ENCODE measurements at places on chromosomes 16 and 17.
A peak's percentile ranks its signal among the peaks of the same experiment; 100 is the strongest.

DNA sequence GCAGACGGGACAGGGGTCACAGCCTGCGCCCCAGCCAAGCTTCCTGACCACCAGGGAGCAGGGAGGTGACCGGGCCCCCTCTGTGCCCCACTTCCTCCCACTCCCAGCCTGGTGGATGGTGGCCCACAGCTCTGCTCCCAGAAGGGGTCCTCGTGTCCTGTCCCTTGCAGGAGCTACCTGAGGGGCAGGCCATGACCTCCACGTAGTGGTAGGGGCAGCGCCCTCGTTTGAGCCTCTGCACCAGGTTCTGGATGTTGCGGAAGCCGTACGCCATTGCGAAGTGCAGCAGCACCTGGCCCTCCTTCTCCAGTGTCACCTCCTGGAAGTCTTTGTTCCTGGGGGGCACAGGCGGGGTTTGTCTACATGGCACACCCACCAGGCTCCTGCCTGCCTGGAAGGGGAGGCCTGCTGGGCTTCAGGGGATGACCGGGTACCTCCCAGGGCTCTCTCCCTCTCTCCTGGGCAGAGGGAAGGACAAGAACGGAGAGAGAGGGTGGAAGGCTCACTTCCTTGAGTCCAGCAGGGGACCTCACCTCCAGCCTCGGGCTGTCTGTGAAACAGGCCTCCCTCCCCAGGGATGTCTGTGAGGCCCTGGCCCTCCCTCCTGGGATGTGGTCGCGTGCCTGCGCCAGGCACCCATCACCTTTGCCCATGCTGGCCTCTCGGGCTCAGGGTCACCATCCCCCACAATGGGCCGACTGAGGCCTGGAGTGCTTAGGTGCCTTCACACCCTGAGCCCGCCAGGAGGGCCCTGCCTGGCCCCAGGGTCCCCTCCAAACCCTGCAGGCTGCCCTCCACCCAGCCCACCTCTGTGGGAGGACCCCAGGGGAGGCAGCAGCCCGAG is 4.0 kb downstream of the HAGHL start:
- no peak for DNase-seq

GRCh38 chr16:68081861-68082628 is 3.1 kb upstream of the NFATC3 start:
- DNase-seq = no peak

- DNase-seq = no peak
Observed at GRCh38 chr16:61730997-61731396, 305.2 kb downstream of the CDH8 start.

GRCh38 chr16:80347002-80347401 is 193.8 kb upstream of the DYNLRB2 start:
- no peak for DNase-seq

DNA sequence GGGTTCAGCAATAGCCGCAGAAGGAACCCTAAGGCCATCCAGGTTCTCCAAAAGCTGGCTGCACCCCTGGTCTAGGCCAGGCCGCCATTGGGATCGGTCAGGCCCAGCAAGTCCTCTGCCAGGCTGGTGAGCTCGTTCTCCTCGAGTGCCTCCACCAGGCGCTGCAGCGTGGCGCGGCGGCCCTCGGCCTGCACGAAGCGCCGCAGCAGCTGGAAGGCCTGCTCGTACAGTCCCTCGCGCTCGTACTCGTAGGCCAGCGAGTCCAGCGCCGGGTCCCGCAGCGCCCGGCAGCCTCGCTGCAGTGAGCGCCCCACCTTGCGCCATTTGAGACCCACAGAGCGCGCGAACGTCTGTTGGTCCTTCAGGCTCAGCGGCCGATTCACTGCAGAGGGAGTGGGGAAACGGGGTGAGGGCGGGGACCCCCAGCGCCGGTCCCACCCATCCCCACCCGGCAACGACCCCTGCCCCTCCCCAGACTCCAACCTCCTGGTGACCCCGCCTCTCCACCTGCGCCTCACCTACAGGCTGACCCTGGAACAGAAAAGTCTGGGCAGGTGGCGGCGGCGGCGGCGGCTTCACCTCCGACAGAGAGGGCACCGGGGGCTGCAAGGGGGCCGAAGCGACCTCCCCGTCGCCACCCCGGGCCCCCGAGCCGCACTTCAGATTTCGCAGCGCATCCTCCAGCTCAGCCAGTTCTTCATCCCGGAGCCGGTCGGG is 3.9 kb upstream of the B3GNT9 start:
- no peak for DNase-seq

DNA sequence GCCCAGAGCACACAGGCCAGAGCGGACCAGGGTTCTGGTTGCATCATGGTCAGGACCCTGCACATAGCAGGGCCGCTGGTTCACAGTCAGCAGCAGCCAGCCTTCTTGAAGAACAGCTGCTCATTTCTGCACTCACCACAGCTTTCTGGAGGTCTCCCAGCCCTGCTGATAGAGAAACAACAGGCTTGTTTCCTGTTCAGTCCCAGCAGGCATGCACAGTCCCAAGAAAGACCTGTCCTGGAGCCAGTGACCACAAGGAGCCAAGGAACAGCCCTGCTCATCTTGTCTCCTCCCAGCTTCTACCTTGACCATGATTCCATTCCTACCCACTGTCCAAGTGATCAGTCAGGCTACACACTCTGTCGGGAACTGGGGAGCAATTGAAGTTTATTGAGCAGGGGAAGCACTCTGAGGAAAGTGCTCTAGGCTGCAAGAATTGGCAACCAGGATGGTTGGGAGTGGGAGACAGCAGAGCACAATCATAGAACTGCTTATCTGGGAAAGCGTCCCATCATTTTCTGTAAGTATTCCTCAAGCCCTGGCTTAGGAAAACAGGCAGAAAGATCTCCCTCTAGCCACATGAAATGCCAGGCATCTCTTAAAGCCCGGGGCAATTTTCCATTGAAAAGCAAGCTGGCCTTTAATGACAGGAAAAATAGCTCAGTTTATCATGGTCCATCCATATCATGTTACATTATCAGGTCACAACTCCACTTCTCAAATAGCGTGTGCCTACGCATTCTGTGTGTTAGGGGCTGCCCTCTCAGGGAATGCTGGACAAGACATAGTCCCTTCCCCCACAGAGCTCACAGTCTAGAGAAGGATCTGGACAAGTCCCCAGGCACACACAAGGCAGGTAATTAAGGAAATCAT is 155.4 kb upstream of the FOXF1 start:
- no peak for DNase-seq

DNA sequence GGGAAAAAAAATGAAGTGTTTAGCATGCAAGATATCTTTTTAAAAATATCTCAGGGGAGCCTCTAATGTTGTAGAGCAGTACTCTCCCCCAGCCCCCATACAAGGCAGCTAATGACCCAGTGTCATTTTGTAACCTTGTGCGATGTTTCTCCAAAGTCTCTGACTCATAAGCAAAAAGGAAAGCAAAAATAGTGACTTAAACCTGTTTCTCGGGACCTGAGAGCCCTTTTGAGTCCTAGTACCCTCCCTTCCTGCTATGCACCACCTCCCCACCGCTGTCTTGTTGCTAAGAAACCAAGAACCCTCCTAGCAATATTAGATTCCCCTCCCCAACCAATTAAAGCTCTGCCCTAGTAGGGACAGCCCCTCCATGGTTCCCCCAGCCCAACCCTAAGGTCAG is 2.8 kb downstream of the MYCBPAP start:
- DNase-seq = peak; percentile 87

DNA sequence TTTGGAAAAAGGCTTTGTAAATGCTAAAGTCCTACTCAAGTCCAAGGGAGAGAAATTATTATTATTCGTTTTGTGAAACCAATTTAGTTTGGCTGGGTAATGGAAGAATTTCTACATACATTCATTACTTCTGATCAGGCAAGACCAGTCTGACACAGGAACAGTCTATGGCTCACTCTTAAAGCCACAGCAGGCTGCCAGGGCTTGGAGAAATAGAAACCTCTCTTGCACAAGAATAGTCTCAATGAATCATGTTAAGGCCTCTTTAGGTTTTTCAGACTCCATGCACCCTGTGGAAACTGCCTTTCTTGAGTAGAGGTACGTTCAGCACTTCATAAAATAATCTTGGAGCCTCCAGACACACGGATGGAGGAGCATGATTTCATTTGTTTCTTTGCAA is 167.7 kb downstream of the IRX3 start:
- no peak for DNase-seq

DNA sequence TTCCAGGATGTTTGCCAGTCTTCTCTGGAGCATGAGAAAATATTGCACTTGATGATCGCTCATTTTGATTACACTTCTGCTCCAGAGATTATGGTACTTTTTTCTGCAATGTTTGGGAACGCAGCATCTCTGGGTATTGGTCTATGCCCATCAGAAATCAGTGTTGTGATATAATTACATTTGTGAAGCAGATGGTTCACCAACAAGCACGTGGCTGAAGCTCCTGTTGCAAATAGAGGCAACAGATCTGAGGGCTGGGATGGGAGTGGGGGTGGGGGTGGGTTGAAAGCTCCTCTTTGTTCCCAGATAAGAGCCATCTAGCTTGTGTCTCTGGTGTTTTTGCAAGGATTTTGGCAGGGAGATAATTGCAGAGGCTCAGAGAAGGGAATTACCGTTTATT is 252.3 kb downstream of the SHISA9 start:
- no peak for DNase-seq

DNA sequence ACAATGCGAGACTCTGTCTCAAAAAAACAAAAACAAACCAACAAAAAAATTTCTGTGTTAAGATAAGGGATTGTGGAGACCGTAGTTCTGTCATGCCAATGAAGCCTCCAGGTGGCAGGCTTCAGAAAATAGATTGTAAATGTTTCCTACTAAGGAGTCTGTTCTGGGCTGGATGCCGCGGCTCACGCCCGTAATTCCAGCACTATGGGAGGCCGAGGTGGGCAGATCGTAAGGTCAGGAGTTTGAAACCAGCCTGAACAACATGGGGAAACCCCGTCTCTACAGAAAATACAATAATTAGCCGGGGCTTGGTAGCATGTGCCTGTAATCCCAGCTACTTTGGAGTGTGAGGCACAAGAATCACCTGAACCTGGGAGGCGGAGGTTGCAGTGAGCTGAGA is 4.4 kb upstream of the SNX29 start:
- DNase-seq = no peak

DNA sequence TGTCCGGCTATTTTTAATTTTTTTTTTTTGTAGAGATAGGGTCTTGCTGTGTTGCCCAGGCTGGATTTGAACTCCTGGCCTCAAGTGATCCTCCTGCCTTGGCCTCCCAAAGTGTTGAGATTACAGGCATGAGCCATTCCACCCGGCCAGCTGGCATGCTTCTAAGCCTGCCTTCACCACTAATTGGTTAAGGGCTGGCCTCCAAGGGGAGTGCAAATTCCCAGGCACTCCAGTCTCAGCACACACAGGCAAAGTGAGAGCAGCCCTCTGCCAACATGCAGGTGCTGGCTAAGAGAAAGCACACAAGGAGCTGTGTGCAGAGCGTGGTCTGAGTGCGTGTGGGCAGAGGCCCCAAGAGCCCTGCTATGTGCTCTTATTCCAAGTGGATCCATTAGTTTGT is 149.8 kb upstream of the HS3ST2 start:
- no peak for DNase-seq

- no peak for DNase-seq
Observed at GRCh38 chr16:72410492-72410891, 238.5 kb upstream of the PMFBP1 start.

GRCh38 chr17:1873418-1873817 is 43.6 kb downstream of the RPA1 start:
- peak; percentile 60 for DNase-seq

GRCh38 chr17:82374626-82375331 is 3.2 kb downstream of the UTS2R start:
- no peak for DNase-seq

DNA sequence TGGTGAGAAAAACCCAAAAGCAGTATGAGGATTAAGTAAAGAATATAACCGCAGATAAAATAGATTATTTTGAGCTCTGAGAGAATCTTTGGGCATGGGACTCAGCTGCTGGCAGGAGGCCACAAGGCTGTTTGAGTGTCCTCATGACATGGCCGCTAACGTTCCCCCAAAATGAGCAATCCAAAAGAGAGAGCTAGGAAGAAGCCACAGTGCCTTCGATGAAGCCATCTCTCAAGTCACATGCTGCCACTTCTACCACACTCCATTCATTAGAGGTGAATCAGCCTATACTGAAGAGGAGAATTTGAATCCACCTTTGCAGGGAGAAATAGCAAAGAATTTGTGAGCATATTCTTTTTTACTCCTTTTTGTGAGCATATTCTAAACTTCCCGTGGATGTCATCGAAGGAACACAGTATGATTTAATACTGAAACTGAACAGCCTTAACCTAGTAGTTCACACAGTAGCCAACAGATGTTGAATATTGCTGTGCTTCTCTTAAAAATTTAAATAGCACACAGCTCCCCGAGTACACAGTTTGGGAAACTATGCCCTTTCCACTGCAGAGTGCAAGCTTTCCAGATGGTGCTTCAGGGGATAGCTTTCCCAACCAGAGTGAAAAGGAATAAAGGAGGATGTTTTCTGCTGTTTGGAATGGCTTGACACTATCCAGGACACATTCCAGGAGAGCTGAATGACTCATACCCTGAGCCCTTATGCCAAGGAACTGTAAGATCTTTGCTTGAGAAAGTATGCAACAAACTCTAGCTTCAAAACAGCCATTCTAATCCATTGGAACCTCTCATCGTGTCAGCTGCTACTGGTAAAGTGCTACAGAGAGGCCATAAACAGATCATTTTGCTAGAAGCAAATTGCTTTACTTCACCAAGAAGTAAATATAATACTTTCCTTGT is 33.9 kb downstream of the ANKFY1 start:
- DNase-seq = no peak

DNA sequence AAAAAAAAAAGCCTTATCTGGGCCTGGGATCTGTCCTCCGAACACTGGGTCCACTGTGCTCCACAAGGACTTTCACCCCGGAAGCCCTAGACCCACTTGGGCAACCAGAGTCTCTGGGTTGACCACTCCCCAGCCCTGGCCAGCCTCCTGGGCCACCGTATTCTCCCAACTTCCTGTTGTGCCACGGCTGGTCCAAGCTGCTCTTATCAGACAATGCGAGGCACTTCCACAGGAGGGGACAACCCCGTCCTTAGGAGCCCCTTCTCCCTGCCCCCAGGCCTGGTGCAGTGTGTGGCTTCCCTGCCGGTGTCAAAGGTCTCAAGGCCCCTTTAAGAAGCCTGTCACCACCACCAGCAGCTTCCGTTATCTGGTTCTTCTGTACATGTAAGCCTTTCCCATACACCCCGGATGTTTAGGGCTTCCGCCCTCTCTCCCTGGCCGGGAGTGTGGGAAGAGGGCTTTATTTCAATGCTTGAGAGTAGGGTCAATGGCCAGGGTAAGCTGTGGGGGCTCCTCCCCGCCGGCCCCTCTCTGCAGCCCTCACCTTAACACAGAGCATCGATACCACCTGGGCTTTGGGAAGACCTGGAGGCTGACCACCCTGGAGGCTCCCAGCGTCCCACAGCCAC is 313.0 kb downstream of the SEC14L1 start:
- peak; percentile 64 for DNase-seq

- DNase-seq = peak; percentile 56
Observed at GRCh38 chr17:43368740-43369506, 29.9 kb upstream of the ARL4D start.

- no peak for DNase-seq
Observed at GRCh38 chr16:56814537-56815432, 50.2 kb upstream of the SLC12A3 start.
